ENCODE measurements at places on chromosomes 11 and 22.

DNA sequence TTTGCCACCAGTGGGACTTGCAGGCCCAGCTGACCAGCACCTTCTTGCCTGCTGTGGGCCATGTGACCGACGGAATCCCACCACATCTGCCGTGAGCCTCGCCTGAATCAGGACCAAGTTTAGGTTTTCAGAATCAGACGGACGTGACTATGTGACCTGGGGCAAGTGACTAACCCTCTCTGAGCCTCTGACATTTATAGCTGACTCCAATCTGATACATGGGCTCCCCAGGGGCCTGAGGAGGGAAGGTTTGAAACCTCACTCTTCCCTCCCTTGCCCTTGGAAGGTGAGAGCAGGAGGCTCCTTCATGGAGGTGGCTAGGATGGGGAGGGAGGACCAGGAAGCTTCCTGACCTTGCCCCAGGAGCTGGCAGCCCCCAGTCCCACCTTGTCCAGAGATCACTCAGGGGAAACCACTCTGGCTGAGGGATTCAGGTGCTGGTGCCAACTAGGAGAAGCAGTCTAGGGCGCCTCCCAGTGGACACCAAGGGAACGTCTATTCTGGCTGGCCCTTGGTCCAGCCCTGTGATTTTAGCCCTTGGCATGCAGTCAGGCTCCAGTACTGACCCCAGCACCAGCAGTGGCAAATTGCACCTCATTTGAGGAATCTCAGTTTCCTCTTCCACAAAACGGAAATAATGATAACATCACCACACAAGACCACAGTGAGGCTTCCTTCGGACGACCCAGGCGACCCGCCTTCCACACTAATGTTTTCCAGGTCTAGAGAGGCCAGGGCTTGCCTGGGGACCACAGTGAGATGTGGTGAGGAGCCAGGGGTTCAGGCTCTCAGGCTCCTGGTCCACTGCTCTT, 47.2 kb upstream of the SYT7 start:
- no peak for DNase-seq

GRCh38 chr11:65291613-65292012, 23.1 kb upstream of the CDC42EP2 start:
- DNase-seq: no peak

- DNase-seq: no peak
Observed at GRCh38 chr11:100855466-100856067, 168.5 kb downstream of the ARHGAP42 start.

- no peak for DNase-seq
Observed at GRCh38 chr11:59617876-59618275, 2.3 kb upstream of the OSBP start.
